NCI-H226 (cell line): ENCODE measurements at places on chromosomes 5 and 9.

DNA sequence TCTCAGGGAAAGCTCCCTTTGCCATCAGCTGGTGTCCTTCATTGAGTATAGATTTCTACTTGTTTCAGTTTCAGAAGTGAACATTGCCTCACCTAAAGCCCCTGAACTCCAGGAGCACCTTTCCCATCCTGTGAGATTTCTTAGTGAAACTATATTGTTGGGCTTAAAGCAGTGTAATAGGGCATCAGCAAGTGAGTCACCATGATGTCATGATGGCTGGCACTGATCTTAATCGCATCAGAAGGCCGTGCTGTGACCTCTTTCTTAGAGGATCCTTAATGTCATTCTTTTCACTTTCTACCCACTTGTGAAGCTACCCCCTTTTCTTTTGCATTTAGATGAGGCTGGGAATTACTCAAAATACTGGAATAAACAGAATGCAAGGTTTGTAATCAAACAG is 401.3 kb downstream of the MTRR start:
- DNase-seq = no peak

DNA sequence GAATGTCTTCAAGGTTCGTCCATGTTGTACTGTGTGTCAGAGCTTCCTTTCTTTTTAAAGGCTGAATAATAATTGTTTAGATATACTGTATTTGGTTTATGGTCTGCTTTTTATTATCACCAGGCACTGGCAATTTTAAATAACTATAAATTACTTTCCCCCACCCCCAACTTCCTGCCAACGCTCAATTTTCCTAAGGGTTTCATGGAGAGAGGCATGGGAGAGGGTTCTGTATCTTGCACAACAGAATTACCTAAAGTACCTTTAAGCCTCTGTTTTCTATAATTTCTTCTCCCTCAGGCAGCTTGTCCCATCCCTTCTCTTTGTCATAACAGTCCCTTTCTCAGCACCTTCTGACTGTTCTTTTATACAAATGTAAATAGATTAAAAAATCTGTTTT is 10.4 kb downstream of the PSAT1 start:
- DNase-seq = no peak

- DNase-seq = peak; percentile 18
Observed at GRCh38 chr5:84113246-84114105, 271.2 kb downstream of the EDIL3 start.

- no peak for DNase-seq
Observed at GRCh38 chr9:22171691-22172090, 162.6 kb upstream of the CDKN2B start.

DNA sequence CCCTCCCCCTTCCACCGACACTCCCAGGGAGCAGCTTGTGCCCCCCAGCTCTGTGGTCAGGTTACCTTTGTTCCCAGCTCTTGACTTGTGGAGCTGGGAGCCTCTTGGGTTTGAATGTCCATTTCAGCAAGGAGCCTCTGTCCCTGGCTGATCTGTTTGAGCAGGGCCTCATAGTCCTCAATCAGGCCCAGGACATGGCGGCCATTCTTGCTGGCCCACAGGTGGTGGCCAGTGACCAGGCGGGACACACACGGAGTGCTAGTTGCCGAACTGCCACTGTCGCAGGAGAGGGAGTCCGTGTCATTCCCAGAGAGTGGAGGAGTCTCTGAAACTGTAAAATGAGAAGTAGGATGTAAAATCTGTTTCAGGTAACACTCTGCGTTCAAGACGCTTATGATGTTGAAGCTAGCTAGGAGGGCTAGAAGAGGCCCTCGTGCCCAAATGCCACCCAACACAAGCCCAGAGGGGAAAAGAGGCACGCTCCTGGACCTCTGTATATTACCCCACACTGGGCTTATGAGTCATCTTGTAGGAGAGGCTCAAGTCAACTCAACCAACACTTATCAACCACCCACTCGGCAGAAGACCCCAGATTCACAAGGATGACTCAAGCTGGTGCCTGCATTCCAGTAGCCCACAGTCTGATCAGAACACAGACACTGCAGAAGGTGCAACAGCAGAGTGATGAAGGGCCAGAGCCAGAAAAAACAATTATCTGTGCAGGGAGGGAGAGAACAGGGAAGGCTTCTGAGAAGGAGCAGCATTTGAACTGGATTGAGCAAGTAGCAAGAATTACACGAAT is 177.0 kb downstream of the CDK5RAP2 start:
- peak; percentile 89 for DNase-seq

DNA sequence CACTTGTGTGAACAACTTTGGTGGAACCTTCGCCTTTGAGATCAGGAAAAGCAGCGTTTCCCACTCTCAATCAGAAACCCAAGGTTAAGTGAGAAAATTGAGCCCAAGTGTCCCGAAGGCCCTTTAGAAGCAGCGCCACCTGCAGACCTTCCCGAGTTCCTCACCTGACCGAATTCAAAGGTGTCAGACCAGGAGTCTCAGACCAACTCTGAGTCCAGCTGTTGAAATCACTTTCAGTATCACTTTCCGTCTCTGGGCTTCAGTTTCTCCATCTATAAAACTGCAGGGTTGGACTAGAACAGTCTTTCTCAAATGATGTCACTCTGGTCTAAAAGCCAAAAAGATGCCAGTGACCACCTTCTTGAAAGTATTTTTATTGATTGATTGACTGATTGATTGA is 31.7 kb upstream of the GRHPR start:
- no peak for DNase-seq

DNA sequence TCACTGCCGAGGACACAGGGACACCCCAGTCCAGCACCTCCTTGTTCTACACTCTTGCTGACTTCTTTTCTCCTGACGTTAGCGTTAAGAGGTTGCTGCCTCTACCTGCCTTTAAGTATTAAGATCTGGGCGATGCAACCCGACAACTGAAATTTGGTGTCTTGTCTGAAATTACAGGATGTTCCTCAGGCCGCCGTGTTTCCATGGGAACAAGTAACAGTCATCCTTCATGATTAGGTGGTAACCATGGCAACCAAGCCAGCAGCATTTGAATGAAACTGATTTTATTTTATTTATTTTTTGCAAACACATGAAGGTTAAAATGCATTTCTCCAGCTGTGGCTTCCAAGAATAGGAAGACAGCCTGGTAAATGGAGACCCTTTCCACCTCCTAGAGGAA is 20.8 kb downstream of the DAB2IP start:
- no peak for DNase-seq

DNA sequence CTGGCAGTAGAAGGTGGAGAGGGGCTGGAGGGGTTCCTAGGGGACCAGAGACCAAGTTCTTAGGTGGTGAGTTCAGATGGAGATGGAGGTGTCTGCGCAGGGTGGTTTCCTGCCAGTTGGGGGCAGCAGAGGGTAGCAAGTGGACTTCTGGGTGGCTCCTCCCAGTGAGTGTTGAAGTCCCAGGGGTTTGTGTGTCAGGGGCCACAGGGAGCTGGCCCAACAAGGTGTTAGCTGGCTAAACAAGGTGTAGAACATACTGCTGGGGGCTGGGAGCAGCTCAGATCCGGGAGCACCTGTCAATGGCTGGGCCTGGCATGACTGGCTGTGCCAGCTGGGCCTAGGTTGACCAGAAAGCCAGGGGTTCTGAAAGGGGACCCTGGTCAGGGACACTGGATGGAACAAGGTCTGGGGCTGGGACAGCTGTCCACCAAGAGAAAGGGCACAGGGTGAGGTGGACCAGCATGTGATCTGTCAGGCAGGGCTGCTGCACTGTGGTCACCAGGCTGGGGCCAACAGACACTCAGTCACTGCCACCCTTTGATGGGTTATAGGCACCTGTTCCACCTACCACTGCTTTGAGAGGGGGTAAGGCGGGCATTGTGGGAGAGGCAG is 35.6 kb downstream of the DAB2IP start:
- DNase-seq = peak; percentile 27

DNA sequence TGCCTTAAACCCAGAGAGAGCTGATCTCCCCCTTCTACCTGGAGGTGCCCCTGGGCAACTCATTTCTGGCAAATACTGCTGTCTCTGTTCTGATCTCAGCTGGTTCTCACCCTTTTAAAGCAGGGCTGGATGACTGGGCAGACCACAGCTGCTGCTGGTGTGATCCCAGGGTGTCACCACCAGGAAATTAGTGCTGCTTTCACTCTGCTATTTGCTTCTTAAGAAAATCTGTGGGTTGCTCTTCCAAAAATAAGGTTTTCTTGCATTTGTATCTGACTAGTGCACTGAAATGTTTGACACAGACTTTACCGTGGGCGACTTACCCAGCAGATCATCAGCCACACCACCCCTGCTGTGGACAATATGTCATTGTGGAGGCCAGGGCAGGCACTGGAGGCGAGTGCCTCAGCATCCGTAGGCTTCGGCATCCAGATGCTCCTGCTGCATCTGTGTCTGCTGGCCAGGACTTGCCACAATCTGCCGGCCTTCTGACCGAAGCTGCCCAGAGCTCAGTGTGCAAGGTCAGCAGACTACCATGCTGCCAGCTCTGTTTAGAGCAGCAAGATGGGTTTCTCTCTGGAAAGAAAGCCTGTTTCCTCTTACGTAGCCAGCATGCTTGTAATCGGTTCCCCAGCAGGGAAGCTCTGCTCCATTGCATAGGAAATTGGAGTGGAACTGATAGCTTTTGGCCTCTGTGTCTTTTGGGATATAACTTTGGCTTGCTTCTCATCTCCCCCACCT is 13.6 kb downstream of the ARHGAP26 start:
- DNase-seq = no peak

DNA sequence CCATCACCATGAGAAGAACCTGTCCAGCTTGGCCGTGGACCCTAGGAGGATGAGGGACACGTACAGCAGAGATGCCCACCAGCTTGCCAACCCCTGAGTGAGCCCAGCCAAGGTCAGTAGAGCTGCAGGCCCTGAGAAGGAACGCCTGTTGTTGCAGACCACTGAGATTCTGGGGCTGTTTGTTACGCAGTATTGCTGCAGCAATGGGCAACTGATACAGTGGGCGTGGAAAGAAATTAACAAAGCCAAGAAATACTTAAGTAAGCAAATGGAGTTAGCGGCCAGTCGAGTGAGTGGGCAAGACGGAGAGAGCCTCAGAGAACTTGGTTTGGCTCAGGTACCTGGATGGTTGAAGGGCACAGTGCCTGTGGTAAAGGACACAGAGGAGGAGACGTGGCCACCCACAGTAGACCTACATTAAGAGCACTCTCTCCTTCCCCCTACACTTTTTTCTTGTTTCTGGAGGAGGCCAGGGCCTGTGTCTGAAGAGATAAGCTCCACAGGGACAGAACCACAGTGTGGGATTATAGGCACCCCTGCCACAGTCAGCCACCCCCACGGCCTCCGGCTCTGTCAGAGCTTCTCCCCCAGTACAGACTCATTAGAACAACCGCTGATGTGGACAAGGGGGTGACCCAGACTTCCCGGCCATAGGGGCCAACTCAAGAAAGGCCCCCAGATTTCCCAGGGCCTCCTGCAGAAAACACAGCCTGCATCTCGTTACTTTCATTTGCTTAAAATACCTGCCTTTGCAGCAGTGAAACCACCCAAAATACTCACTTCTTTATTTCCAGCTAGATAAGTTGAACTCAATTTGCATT is 40.1 kb upstream of the GRHPR start:
- no peak for DNase-seq

DNA sequence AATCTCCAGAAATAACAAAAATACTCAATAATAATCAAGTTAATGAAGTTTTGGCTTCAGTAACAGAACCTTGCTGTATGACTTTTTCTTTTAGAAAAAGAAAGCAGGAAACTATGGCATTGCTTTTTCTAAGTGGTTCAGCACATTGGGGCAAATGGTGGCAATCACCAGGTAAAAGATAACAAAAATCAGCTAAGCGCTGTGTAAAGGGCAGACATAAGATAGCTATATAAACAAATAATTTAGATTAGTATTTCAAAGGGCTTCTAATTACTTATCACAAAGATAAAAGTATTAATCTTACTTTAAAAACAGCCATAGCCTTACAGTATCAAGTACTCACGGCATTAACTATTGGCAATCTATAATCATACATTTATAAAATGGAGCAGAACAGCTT is 10.0 kb downstream of the TMEM161B start:
- no peak for DNase-seq

DNA sequence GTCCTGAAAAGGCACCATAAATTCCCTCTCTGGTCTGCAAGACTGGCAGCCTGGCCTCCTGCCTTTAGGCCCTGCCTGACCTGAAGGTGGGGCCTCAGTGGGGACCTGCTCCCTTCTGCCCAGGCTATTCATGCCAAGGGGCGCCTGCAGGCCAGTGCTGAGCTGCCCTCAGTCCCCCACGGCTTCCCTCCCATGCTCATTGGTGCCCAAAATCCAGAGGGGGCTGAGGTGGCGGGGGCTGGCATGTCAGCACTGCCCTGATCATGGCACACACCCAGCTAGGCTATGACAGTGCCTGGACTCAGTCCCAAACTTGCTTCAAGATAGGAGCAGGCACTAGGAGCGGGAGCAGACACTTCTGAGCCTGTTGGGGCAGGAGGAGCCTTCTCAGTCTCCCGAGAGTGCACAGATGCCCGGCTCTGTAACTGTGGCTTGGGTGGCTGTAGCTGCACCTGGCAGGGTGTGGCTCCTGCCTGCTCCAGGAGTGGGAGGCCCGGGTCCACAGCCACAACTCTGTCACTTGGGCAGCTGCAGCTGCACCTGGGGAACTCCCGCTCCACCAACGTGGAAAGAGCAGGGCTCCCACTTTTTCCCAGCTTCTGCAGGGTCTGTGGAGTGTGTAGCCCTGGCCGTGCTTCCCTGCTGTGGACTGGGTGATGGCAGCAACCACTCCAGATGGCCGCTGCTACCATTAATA is 49.0 kb downstream of the NDUFAF2 start:
- no peak for DNase-seq
